T1000 (cell line): ENCODE measurements at places on chromosomes 11 and 22.

DNA sequence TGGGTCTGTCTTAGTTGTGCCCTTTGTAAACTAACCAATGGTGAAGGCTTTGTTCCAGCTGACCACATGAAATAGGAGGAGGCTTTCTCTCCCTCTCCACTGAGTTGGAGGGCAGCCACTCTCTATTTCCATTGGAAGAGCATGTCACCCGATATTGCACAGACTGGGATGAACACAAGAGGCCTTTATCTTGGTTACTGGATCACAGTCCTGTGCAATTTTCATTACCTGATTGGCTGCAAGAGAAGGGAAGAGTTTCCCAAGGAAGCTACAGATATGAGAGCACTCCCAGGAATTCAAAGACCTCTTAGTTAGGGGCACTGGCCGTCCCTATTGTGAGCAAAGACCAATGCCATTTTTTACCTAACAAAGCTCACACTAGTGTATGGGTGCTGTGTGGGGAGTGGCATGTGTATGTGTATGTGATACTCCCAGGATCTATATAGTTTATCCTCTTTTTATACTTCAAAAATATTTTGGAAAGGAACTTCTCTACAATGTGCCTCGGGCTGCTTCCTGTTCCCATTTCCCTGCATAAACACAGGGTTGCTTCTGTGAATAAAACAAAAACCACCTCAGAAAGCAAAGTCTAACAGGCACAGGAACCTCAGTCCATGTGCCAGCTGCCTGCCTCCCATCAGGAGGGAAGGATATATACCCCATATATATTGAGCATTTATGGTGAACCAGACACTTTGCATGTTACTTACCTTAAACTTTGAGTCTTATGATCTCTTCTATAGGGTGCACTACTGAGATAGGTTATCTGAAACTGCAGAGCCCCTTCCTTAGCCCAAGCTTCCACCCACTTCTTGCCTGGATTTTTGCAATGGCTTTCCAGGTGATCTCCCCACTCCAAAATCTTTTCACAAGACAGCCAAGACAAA lies 126.5 kb downstream of the RASSF10 start:
- DNase-seq: no peak

DNA sequence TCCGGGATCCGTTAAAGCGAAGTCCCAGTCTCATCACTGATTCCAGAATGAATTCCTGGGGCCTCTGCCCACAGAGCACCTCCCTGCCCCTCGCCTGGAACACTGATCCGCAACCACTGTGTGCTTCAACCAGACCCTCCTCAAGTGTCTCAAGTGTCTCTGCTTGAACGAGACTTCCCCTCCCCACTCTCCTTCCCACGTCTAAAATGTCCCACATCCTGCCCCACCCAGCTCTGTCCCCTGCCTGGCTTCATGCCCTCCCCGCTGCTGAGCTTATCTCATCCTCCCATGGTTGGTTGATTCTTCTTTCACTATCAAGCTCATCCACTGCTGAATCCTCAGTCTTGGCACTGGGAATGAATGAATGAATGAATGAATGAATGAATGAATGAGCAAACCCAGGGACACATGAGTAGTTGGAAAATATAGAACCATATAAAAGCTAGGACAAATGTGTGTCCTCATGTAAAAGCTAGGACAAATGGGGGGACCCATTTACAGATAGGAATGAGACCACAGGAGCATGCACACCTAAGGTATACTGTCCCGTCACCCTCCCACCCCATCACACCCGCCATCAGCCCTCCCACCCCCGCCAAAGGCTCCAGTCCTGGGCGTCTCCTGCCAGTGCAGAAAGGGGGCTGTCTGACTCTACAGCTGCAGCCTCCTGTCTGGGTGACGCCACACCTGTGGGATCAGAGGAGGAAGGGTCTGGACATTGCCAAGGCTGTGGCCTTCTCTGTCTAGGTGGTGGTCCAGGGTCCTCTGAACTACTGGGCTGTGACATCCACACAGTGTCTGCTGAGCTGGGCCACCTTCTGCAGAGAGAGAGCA lies 71.4 kb upstream of the LINC01488 start:
- DNase-seq: no peak

GRCh38 chr11:73274722-73275380 lies 2.7 kb downstream of the P2RY6 start:
- no peak for DNase-seq

- DNase-seq: no peak
Measured at GRCh38 chr11:134664447-134665187, 252.6 kb upstream of the B3GAT1 start.

- DNase-seq: no peak
Measured at GRCh38 chr11:65547446-65548125, 10.6 kb downstream of the LTBP3 start.

- no peak for DNase-seq
Measured at GRCh38 chr11:130031945-130032344, 29.3 kb upstream of the PRDM10 start.

GRCh38 chr11:95016139-95016538 lies 8.9 kb upstream of the KDM4E start:
- DNase-seq: no peak

DNA sequence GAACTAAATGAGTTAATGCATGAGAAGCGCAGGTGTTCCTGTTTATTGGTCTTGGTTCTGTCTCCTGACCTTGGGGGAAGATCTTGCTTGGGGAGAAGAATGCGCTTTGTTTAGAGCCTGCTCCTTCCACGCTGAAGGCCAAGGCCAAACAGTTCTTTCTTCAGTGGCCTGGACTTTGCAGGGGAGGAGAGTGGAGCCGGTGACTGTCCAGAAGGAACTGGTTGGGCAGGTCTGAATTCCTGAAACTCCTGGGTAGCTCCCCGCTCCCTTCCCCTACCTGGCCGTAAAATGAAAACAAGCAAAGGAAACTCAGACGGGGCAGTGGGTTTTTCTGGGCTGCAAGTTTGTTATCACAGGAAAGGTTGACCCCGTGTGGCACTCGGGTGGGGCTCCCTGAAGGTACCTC lies 3.6 kb downstream of the ARHGAP8 start:
- no peak for DNase-seq

DNA sequence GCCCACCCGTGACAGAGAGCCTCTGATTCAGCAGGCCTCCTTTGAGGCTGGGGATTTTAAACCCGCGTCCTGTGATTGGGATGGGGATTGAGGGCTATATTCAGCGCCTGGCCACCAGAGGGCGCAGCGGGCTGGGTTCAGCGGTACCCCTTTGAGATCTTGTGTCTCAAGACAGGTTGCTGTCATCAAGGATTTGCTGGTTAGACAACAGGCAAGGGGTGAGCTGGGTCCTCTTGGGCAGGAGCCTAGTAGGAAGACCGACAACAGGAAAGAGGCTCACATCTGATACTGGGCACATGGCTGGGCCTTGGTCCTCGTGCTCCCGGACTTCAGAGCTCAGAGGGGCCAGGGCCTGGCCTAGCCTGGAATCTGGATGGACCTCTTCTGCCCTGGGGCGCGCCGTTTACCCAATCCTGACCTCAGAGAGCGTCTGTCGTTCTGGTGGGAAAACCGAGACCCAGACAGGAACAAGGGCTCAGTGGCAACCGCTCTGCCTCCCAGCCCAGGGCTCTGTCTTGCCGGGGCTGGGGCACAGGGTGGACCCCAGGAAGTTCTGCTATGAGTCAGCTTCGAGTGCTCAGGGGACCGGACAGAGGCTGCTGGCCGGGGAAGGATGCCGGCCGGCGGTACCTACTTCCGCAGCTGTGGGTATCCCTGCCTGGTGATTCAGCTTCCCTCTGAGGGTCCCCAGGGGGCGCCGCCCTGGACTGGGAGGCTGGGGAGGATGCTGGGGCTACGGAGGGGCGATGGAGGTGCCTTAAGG lies 929 bp upstream of the SLC35E4 start:
- DNase-seq: peak; percentile 80

DNA sequence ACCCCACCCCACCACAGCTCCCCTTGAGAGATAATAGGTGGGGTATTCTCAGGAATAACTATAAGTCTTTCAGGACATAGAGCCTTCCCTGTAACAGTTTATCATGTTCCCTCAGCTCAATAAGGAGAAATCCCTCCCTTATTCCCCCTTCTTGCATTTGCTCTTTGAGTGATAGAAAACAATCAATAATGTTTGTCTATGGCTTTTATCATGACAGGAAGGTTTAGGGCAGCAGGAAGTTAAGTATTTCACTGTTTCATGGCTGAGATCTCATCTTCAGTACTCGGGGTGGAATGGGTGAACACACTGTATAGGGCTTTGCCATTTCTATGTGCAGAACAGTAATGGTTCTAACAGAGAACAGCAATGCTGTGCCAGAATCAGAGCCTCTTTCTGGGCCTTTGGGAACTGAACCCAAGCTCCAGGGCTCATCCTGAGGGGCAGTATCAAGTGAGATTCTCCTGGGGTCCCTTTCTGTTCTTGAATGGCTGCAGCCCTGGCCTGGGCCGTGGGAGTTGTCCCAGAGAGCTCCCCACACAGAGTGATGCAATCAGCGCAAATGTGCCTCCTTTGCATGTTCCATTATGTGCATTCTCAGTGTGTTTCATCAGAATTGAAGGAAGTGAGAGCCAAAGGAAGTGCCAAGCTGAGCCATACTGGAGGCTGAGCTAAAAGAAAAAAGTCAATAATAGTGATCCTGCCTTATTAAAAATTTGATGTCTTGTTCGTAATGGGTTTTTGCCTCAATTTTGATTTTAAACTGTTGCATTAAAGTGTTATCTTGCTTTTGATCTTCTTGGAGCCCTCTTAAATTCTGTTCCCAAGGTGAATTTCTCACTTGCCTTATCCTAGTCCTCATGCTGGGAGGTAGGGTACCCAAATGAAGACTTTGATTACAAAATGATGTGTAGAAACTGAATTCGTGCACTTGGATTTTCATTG lies 2.9 kb upstream of the CYP2R1 start:
- no peak for DNase-seq

DNA sequence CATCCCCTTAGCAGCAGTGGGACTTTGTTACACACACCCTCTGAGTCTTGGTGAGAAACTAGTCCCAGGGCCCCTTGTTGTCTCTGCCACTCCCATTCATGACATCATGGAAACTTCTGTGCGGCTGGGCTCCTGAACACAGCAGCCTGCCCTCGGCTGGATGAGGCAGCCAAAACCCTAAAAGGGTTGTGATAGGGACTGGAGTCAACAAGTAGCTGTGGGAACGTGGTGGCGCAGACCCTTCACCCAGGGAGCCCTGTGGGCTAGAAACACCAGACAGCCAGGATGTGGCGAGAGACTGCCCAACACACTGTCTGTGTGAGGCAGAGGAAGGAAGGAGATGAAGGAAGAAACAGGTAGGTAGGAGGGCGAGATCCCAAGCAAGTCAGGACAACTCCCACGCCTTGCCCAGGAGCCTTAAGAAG lies 3.9 kb downstream of the CD3D start:
- no peak for DNase-seq
